ENCODE measurements at places on chromosomes 2 and 18. TPM values are rescaled to one million over a fixed set of nuclear protein-coding genes. Genes with fewer than 3 reads are reported as not detected.

ELOA2 gene
- total RNA-seq = not detected

IL36A gene
- not detected for total RNA-seq

GRCh38 chr2:37764739-37765138 lies 93.3 kb upstream of the CDC42EP3 start:
- no peak for DNase-seq

DNA sequence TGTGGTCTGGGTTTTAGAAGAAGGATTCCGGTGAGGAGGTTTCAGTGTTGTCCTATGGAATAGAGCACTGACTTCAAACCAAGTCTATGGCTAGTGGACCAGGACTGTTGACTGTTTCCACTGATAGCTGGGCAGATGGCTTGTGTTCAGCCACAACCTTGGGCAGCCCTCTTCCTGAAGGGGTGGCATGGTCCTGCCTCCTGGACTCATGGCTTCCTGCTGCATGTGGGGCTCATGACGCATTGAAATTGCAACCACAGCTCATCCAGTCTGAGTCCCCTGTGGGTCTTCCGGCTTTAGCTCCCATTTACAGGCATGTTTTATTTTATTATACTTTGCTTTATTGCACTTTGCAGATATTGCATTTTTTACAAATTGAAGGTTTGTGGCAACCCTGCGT lies 105.0 kb downstream of the B3GNT2 start:
- DNase-seq = no peak

DNA sequence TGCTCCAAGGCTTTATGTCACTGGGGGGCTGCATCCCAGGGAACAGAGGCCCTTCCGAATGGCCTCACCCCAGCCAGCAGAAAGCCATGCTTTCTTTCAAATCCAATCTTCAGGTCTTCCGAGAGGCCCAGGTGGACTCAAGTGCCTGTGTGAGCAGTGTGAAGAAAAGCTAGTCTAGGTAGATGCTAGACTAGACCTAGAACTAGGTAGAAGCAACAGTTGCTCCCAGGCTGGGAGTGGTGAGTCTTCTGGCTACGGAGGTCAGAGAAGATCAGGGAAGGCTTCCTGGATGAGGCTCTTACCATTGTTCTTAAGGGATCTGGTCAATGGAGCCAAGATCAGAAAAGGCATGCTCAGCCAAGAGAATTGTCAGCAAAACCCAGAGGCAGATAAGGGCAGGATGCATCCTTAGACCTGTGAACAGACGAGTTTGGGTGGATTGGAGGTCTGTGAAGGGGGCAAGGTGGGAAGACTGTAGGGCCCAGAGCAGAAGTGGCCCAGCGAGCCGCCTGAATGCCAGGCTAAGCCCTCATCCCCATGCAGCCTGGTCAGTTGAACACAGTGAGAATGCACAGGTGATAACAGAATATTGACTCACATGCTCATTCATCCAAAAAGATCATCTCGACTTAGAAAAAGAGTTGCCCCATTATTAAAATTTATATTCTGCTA lies 110.8 kb downstream of the SMAD7 start:
- DNase-seq = no peak

DNA sequence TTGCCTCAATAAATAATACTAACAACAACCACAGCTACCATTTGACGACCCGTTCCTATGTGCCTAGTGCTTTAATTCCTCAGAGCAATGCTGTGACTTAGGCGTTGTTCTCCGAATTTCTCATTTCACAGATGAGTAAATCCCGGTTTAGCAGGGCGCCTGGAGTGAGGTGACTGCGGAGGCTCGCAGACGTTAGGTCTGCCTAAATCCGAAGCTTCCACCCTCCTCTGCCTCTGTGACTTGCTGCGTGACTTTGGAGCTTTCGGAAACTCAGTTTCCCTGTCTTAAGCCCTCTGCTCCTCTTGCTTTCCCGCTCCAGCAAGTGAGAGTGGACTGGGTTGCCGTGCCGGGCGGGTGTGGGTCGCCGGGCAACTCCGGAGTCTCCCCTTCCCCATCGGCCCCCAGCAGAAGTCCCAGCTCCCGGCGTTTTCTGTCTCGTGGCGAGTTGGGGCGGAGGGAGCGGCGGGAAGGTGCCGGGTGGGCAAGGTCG lies 711 bp upstream of the ATOH8 start:
- DNase-seq = no peak

GRCh38 chr2:236503583-236503982 lies 66.0 kb upstream of the ACKR3 start:
- no peak for DNase-seq
